Right ventricle myocardium superior (tissue), 1 donor: ENCODE measurements at places on chromosomes 4 and X. TPM values are rescaled to one million over a fixed set of nuclear protein-coding genes. Genes with fewer than 3 reads are reported as not detected.
A peak's percentile ranks its signal among the peaks of the same experiment; 100 is the strongest.

The SLC6A14 gene
- not detected for total RNA-seq

The RPS6KA3 gene
- 33.5 TPM for total RNA-seq

The MAGEA12 gene
- total RNA-seq = not detected

The PNMA5 gene
- not detected for total RNA-seq

The NDST4 gene
- not detected for total RNA-seq

The CXCL11 gene
- not detected for total RNA-seq

DNA sequence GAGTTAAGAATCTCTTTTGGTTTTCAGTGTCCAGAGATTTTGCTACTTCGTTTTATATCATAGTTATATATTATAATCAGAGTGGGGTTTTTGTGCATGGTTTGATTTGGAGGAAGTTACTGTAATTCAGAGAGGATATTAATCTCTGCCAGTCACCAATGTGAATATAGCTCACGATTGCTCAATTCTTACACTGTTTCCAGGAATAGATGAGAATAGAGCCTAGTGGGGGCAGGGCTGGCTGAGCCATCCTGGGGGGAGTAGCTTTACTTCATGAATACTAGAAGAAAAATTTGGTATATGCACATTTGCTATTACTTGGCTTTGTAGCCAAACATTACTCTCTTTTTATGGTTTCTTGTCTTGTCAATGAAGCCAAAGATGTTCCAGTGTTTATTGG is 60.9 kb upstream of the TRPC3 start:
- DNase-seq = no peak

DNA sequence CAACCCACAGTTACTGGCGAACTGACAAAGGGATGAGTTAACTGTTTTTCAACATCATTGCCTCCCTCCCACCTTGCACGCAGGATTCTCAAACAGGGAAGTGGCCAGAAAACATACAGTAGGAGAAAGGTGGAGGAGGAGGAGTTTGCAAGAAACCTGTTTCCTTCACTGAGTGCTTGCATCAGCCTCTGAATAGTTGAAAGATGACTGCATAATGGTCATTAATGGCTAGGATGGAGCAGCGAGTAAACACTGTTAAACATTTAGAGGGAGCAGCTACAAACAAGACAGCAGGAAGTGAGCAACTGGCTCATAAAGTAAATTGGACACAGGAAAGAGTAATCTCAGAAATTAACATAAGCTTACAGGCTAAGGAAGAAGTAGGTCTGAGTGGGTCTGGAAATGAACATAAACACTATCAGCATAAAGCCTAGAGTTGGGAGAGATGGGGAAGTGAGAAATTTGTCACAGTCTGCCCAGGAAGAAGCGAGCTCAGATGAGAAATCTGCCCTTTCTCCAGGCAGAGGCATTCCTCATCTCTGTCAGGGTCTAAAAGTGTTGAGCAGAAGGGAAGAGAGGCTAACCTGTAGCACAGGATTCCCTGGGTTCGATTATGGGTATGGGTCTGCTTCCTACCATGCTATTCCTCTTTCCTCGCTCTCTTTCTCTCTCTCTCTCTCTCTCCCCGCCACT is 38.6 kb downstream of the TRPC5OS start:
- no peak for DNase-seq

- no peak for DNase-seq
Observed at GRCh38 chr4:139887962-139888735, 222.5 kb downstream of the MGST2 start.

GRCh38 chr4:8557151-8558076 is 22.8 kb upstream of the GPR78 start:
- no peak for DNase-seq

GRCh38 chr4:185801471-185801870 is 10.5 kb downstream of the SORBS2 start:
- no peak for DNase-seq

- DNase-seq = peak; percentile 65
Observed at GRCh38 chr4:39976945-39977488, 694 bp downstream of the PDS5A start.

DNA sequence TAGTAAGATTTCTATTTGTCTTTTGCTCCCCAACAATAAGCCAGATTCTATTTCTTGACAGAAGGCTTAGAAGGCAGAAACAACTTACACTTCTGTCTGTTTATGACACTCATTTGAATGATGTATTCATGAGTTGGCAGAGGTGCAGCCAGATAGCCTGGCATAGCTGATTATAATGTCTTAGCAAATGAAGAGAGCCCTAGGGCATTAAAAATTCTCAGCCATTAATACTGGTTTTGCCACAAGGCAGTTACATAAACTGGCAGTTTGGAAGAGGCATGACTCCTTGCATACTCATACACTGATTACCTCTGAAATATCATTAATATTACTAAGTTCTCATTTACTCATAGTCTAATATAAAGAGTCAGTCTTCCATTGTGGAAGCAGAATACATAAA is 728.5 kb upstream of the NDST4 start:
- no peak for DNase-seq

DNA sequence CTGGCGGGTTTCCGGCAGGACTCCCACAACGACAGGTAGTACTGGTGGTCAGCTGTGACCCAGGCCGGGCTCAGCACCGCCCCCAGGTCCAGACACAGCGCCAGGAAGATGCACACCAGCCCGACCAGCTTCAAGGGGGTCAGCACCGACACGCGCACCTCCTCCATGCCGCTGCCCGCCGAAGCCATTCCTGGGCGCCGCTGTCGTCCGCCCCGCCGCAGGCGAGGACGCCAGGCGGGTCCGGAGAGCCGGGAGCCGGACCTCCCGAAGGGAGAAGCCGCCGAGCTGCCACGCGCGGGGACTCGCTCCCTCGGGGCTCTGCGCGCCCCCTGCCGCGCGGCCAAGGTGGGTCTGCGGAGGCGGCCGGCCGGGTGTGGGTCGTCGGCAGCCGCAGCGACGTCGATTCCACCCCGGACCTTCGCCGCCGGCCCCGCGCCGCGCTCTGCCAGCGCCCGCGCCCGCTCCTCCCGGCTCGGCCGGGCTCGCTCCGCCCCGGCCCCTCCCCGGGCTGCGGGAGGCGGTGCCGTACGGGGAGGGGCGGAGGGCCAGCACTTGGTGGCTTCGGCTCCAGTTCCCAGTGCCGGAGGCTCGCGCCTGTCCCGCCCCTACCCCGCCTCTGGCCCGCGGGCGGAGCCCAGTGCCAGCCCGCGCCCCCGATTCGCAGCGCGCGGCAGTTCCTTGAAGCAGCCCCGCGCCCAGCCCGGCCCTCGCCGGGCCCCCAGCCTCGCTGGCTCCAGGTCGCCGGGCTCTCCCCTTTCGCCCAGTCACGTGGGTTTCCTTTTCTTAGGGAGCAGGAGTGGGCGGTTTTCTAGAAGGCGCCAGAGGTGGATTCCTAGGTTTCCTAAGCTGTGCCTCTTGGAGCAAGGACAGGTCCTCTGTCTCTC is at the start of gene TMEM47:
Gene TMEM47 (minus strand): TSS at position 444 of the 884 bp plus-strand sequence. CDS start 256 bp downstream, at position 188.
- DNase-seq = peak; percentile 82

- DNase-seq = no peak
Observed at GRCh38 chr4:15084780-15085179, 82.5 kb downstream of the CPEB2 start.

GRCh38 chr4:4981827-4982226 is 37.4 kb downstream of the CYTL1 start:
- no peak for DNase-seq

DNA sequence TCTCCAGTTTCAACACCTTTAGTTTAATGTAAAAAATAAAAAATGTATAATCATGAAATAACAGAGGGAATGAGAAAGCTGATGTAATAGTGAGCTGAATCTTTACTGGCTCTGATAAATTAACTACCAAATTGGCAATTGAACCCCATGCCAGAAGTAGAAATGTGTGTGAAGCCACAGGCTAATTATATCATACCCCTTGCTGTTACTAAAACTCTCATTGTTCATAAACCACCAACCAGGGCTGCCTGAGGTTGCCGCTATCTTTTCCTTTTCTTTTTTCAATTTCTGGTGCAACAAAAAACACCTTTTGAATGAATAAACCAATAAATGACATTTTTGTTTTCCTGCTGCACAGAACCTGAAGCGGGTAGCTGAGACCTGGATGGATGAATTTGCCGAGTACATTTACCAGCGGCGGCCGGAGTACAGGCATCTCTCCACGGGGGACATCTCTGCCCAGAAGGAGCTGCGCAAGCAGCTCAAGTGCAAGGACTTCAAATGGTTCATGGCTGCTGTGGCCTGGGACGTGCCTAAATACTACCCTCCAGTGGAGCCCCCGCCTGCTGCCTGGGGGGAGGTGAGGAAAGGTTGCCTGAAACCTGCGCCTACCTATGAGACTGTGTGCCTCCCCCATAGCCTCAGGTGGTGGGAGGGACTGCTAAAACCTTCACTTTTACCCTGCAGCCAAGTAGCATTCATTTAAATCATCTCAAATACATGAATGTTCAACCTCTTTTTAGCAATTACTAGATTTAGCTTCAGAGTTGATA is 216.7 kb upstream of the GALNT7 start:
- no peak for DNase-seq

DNA sequence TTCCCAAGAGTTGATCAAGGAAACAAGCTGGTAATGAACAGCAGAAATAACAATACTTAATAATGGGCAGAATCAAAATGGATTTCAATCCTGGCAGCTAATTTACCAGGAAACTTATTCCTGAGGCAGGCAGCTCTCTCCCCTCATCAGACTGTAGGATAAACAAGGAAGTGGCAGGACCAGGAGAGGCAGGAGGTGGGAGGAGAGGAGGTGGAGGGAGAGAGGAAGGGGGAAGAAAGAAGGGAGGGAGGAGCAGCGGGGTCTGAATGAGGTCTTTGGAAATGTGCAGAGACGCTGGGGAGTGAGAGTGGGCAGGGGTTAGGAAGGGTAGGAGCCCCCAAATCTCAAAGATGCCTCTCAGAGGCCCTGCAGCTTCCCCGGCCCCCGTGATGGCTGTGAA is 231.5 kb downstream of the BCOR start:
- no peak for DNase-seq

DNA sequence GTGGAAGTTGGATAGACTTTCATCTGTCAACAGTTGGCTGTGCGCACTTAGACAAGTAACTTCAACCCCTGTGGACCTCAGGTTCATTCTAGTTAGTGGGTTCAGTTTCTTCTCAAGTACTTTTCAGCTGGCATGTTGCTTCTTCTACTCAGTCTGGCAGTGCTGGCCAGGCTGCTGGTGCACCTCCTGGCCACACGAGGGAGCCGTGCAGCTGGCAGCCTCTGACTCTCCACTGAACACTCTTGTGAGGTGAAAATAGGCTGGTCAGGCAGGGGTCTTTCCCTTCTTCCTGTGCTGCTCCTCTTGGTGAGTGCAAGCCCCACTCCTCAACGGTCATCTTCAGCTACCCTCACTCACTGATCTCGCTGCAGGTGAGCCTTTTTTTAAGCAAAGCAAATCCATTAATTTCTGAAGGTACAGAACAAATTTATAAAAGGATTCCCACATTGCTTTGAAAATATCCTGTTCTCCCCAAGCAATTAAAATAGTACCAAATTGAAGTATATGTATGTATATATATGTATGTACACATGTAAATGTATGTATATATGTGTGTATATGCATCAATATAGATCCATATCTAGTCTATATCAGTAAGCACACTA is 30.6 kb downstream of the LONRF3 start:
- peak; percentile 72 for DNase-seq

- no peak for DNase-seq
Observed at GRCh38 chrX:73758250-73758649, 195.3 kb downstream of the CHIC1 start.

DNA sequence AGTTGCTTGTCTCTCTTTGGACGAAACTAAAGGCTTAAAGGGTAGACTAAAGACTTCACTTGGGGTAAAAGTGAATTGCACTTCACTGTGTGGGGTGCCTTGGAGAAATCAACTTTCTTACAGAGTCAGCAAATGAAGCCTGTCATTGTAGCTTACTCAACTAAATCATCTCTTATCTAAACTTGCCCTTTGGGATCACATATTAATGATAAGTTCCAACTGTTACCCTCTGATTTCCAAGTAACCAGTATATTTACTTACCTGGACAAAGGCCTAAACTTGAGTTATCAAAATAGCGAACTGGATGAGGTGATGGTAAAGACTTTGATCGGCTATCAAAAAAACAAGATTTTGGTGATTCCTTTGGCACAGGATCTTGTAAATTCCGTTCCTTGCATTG is 8.9 kb upstream of the BDH2 start:
- no peak for DNase-seq
